ENCODE measurements at places on chromosomes 5 and 9.

- DNase-seq, result no peak
Measured at GRCh38 chr5:138109463-138110265, 25.8 kb downstream of the WNT8A start.

- no peak for DNase-seq
Measured at GRCh38 chr5:40962207-40962955, 53.1 kb downstream of the C7 start.

- no peak for DNase-seq
Measured at GRCh38 chr9:84283946-84284345, 56.6 kb downstream of the SLC28A3 start.

DNA sequence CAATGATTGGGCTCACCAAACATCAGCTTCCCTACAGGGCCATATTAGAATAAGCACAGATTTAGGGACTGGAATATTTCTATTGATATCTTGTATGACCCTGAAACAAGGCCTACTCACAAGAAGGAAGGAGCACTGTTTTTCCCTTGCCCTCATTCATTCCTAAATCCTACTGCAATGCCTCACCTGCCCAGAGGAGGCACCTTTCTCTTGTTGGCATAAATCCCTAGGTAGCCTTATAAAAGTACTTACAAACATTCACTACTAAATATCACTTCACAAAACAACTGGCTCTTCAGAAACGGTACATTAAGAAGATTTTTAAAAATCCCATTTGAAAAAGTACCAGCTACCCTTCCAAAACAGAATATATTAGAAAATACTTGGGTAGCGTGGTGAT is 449.4 kb downstream of the CDH18 start:
- no peak for DNase-seq

DNA sequence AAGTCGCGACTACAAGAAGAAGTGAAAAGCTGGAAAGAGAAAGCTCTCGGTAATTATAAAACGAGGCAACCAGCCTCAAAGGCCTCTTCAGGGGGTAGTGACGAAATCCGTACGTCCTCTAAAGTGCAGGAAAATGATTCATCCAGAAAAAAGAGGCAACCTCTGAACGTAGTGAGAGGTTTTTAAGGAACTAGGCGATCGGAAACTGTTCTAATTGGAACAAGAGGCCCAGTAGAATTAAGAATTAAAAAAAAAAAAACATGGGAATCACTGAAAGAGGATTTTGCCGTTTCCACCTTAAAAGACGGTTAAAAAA is 1.0 kb downstream of the CSNK1A1 start:
- DNase-seq, result peak; percentile 87

DNA sequence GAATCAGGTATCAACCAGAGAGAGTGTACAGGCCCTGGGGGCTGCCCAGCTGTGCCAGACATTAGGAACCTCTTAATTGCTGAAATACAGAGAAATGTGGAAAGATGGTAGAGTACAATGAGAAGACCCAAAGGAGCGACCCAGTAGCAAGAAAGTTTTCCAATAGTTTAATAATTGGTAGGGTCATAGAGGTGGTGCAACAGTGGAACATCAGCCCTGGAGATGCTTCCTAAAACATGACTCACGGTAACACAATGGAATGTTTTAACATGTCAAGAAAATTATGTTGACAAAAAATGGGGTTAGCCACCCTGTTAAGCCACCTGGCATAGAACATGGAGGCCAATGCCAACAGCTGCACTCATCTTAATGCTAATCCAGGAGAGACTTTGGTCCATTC is 284.1 kb downstream of the ELAVL2 start:
- no peak for DNase-seq

- DNase-seq, result no peak
Measured at GRCh38 chr5:129461711-129462332, 1.7 kb downstream of the ADAMTS19 start.

DNA sequence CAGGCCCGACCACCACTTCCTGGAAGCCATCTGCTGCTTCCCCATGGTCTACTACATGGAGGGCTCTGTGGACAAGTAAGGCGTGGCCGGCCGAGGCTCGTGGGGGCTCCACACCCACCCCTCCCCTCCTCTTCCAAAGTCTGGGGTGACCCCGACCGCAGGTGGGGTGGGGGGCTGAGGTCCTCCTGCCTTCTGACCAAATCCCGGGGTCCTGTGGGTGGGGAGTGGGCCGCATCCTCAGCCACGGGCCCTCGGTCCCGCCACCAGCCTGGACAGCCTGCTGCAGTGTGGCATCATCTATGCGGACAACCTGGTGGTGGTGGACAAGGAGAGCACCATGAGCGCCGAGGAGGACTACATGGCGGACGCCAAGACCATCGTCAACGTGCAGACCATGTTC is 76.4 kb downstream of the KCNT1 start:
- no peak for DNase-seq

GRCh38 chr9:72415163-72415562 is 50.2 kb upstream of the ZFAND5 start:
- DNase-seq, result no peak

DNA sequence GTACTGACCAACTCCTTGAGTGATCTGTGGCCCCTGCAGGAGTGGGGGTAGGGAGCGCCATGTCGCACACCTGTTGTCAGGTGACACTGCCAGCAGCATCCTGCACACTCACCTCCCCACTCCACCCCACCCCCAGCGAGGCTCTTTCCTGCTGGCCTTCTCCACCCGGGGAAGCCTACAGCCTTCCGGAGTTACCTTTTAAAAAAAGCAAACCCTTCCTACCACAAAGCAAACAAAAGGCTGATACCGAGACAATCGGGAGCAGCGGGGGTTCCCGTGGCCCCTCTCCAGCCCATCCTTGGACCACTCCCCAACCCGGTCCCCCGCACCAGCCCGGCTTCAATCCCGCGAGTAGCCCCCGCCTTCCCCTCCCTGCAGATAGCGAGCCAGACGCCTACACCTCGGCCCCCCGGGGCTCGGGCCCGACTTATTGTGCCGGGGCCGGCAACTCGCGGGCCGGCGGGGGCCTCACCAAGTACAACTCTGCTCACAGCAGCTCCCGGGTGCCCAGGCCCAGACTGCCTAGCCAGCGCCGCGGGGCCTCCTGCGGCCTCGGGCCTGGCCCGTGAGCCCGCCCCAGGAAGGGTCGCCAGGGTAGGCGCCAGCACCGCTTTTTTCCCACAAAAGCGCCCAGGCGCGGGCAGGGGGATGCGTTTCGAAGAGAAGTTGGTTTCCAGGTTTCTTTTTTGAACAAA is 724 bp downstream of the MACROH2A1 start:
- DNase-seq, result no peak

DNA sequence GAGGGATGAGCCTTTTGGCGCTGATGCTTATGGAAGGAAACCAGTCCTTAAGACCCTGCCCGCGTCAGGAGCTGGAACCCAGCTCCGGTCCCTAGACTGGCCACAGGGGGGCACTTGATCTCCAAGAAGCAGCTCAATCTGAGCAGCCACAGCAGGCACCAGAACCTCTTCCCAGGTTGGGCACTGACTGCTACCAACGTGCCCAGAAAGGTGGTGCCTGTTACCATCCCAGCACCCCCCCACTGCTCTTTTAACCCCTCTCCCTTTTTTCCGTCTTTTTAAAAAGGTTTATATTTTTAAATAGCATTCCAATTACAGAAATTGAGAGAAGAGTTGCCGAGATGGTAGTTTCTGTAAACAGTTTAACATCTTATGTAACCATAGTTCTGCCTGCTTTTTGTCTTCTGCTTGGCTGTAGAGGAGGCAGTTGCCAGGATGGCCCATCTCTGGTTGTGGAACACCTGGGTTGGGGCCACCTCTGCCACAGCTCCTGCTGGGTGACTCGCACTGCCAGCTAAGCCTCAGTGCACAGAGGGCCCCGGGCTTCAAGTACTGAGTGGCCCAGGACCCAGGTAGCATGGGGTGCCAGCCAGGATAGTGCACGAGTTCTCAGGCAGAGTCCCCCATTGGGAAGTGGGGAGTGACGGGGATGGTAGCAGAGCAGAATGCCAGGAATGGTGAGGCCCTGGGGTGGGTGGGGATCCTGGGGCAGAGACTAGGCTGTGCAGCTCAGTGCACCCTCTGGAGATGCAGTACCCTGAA is 62.8 kb downstream of the PFDN1 start:
- DNase-seq, result peak; percentile 71

GRCh38 chr9:70400107-70400892 is 14.2 kb downstream of the KLF9 start:
- DNase-seq, result no peak

GRCh38 chr9:117795271-117795670 is 91.1 kb downstream of the TLR4 start:
- no peak for DNase-seq

GRCh38 chr5:551406-551805 is 27.2 kb upstream of the SLC9A3 start:
- no peak for DNase-seq

- DNase-seq, result no peak
Measured at GRCh38 chr9:137809040-137809576, 68.5 kb upstream of the CACNA1B start.

DNA sequence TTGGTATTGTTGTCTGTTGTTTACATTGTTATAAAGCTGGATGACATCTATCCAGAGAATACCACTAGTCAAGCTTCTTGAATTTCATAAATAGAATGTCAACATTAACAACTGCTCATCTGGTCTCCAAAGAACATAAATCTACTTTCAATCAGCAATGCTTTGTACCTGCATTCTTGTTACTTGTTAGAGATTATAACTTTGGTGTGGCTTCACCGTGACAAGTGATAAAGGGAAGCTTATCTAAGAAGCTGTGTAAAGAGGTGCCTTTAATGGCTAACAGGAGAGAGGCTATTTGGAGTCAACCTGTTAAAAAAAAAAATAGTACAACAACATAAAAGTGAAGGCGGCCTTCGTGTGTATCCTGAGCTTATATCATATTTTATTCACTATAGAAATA is 41.8 kb downstream of the MUSK start:
- DNase-seq, result no peak

- DNase-seq, result no peak
Measured at GRCh38 chr9:94907264-94907936, 180.9 kb downstream of the AOPEP start.

DNA sequence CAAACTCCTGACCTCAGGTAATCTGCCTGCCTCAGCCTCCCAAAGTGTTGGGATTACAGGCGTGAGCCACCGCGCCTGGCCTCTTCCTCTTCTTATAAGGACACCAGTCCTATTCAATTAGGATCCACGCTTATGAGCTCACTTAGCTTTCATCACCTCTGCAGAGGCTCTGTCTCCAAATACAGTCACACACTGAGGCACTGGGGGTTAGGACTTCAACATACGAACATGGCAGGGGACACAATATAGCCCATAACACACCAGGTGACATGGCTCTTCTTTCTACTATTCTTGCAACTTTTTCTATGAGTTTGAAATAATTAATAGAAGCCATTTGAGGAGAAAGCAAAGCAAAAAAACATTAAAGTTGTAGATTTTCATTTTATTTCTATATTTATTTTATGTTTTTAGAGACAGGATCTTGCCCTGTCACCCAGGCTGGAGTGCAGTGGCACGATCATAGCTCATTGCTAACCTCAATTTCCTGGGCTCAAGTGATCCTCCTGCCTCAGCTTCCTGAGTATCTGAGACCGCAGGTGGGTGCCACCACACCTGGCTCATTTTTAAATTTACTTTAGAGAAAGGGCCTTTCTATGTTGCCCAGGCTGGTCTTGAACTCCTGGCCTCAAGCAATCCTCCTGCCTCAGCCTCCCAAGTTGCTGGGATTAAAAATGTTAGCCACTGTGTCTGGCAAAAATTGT is 6.0 kb upstream of the PRRT1B start:
- DNase-seq, result no peak
